Activated CD4-positive, alpha-beta T cell treated with anti-CD3 and anti-CD28 coated beads for 1 hour (primary cell): ENCODE measurements at places on chromosomes 5 and 9.

DNA sequence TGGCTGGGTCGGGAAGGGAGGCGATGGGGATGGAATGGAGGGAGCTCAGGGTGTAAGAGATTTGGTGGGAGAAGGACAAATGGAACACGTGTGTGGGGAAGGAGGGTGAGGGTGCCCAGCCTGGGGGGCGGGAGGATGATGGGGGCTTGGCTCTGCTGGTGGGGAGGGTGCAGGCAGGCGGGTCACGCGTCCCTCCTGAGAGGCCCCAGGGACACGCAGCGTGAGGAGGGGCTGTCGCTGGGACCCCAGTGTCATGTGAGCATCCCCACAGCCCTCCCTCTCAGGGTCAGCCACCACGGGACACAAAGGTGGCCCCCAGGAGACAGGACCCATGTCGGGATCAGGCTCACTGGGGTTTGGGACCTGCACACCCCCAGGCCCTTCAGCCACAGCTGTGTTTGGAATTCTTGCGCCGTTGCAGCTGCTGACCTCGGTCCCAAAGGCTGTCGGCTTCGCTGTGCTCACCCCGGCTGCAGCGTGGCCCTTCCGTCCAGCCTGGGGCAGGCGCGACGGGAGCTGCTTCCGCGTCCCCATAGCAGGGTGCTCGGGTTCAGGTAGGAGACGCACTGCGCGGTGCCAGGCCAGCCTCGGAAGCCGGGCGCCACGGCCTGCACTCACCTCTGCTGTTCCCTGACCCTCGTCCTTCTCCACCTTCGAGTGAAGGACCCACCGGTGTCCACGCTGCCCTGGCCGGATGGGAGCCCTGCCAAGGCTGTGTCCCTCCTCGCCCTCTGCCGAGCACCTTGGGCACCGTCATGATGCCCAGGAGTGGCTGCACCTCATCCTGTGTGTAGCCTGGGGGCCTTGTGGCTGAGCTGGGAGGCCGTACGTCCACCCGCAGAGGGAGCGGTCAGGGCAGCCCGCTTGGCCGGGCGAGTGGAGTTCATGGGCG, 5.4 kb downstream of the SLC6A19 start:
- no peak for DNase-seq

DNA sequence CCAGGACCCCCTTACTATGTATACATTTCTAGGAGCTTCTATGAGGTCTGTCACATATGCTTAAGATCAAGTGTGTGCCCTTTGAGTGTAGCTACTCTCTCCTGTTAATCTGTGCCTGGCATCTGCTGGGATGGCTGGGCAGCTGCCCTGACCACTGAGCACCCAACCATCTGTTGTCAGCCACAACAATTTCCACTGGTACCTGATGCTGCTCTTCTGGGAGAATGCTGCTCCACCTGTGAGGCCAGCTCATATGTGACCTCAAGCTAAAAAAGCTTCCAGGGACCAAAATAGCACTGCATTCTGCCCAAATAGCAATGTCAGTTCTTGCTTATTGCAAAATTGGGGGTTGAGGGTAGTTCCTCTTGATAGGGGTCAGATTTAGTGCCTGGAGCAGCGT, 595.6 kb downstream of the RAB3C start:
- DNase-seq = no peak

DNA sequence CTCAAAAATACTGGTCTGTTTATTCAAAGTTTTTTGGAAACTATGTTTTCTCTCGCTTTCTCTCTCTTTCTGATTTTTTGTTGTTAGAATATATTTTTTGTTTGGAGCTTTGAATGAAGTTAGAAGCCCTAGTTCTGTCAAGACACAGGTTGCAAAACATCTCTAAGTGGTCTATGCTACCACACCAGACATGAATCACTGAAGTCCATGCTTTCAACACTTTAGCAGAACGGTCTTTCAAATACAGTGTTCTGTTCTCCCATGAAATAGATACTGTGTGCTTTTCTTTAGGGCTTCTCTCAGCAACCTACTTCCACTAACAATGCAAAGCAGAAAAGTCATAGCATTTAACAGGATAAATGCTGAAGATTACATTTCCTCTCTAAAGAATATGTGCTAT, 392.5 kb downstream of the TMEM167A start:
- no peak for DNase-seq

DNA sequence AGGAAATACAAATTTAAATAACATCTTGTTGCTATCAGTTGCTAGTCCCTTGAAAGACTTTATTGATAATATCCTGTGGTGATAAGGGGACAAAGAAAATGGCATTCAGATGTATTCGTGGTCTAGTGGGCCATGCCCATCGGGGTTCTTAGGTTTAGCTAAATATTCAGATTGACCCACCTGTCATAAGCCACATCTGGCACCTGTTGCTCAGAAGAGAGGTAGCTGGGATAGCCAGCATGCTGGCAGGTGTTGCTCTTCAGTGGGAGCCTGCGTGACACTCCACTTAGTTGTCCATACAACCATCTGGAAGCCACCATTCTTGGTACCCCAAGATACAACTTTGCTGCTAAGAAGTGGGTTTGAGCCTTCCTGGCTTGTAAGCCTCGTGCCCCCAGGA, 36.7 kb downstream of the F2RL2 start:
- DNase-seq = no peak

GRCh38 chr9:137280474-137281344, 3.2 kb downstream of the TOR4A start:
- DNase-seq = no peak

- no peak for DNase-seq
These were observed 35.0 kb downstream of the PRELID2 start for GRCh38 chr5:145800181-145800580.
